ENCODE measurements at places on chromosomes 2 and 18.

DNA sequence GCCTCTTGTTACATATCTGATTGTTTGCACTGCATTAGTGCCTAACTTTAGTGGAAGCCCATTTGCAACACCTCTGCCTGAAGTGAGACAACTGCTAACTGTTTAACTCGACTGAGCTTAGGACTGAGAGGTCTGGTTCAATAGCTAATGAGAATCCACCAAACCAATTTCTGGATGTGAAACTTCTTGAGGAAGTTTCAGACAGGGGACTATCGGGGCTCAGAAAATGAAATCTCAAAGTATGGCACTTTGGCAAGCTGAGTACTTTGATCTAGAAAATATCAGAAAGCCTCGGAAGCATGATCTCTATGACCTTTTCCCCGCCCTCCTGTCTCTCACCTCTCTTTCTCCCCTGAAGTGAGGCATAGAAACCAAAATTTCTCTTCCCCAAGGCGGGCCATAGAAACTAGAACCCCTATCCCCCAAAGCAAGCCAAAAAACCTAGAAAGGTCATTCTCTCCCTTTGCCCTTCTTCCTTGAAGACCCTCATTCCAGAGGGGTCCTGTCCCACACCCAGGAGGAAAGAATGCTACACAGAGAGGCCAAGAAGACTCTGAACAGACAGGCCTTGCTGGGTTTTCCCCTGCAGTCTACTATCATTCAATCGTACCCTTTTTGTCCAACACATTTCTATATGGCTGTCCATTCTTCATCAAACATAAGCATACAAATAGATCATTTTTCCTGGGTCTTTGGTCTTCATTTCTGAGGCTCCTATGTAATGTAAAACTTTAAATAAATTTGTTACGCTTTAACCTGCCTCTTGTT lies 69.6 kb upstream of the CREB1 start:
- DNase-seq = no peak

GRCh38 chr2:52342458-52342857 lies 1310.5 kb upstream of the NRXN1 start:
- no peak for DNase-seq

- no peak for DNase-seq
Observed at GRCh38 chr2:221552291-221552690, 19.8 kb downstream of the EPHA4 start.

- no peak for DNase-seq
Observed at GRCh38 chr2:210611466-210611865, 55.1 kb downstream of the CPS1 start.

GRCh38 chr2:111138839-111139238 lies 18.1 kb downstream of the BCL2L11 start:
- no peak for DNase-seq
